HT1080 (cell line): ENCODE measurements at places on chromosomes 2 and 18. TPM values are rescaled to one million over a fixed set of nuclear protein-coding genes. Genes with fewer than 3 reads are reported as not detected.

DNA sequence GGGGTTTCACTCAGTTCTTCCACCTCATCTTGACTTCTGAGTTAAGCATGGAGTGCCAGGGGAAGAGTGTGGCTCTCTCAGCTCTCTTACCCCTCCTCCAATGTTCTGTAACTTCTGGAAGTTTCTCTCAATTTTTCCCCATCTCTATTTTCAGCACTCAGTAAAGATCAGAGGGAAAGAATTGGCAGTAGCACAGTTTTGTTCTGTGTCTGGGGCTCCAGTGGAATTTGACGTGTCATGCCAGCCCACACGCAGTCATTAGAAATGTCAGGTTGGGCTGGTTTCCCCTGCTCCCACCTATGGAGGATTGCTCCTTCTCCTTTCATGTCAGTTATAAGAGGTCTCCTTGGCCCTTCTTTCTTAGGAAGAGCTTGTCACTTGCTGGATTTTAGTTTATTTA is 104.6 kb upstream of the COL3A1 start:
- DNase-seq = no peak

DNA sequence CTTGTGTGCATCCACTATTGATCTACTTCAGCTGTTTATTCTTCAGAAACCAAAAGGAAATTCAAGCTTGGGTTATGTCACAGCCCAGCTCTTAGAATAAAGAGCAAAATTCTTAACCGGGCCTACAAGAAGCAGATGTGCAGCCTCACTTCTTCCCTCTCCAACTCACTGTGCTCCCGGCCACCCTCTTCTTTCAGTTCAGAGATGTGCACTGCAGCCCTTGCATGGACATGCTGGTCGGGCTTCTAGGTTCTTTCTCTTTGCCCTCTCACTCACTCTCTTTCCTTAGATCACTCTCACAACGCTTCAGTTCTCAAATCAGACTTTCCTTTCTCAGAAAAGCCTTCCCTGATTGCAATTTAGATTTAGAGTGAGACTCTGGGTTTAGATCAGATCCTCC is 104.1 kb downstream of the CHN1 start:
- DNase-seq = no peak

GRCh38 chr2:181483876-181484275 is 26.7 kb downstream of the ITGA4 start:
- DNase-seq = no peak

DNA sequence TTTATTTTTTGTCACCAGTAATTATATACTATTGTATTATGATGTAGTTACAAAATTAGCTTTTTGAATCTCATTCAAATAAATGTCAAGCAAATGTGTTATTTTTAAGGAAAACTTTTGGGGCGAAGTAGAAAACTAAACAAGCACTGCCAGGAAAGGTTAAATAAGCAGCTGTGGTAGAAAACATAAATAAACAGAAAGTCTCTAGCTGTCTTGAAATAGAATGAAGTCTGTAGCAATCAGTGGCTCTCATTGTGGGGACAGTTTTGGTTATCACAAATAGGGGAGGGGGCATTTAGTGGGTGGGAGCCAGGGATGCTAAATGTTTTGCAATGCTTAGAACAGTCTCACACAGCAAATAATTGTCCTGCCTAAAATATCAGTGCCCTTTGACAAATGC is 3.4 kb downstream of the INSIG2 start:
- no peak for DNase-seq

DNA sequence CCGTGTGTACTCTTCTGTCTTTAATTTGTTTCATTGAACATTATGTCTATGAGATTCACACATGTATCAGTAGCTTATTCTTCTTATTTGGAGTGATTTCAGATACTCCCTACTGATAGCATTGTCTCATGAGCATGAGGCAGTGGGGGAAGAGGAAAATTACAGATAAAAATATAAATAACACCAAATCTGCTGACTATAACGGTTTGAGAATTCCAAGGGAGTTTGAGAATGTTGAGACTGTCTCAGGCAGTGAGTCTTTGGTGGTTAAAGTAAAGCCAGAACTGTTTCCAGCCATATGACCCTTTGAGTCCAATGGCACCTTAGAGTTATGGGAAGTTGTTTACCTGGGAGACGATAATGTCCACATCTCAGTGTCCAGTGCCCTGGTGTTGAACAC is 72.5 kb upstream of the KCNE4 start:
- DNase-seq = no peak

TGFBRAP1 gene
- total RNA-seq = 31.1 and 37.7 TPM in 2 replicates

REEP1 gene
- total RNA-seq = 0.13 TPM in 1 of 2 replicates, not detected in the other
